ENCODE measurements at places on chromosomes 7 and 10.

DNA sequence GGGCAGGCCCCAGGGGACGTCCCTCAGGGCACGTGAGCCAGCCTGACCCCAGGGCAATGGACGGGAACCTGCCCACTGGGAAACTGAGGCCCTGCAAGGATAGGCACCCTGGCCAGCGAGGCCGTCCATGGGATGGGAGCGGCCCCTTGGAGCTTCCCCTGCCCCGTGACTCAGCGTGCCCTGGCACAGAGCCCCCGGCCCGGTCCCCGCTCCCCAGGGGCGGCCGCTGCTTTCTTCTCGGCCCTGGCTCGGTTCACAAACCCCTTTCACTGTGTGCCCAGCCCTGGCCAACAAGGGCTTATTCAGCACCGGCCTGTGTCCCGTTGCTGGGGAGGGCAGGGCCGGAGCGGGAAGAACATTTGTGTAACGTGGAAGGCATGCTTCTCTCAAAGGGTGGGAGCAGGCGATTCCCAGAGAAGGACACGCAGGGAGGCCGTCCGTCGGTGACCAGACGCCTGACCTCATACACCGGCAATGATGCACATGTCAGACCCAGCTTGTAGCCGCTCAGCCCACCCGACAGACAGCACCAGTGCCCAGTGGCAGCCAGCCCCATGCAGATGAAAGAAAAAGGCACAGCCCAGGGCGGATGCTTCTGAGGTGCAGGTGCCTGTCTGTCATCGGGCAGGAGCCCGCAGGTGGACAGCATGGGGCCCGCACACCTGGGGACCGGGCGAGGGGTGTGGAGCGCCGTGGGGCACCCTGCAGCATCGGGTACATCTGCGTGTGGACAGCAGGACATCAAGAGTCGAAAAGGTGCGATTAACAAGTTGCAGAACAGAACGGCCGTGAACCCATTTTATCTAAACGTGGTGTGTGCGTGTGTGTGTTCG, 94.5 kb downstream of the PDGFA start:
- DNase-seq = no peak

- peak; percentile 38 for DNase-seq
These were observed 90.5 kb upstream of the PAX2 start for GRCh38 chr10:100654782-100655325.

GRCh38 chr10:124745673-124746072, 1.5 kb upstream of the FAM53B start:
- DNase-seq = peak; percentile 11

DNA sequence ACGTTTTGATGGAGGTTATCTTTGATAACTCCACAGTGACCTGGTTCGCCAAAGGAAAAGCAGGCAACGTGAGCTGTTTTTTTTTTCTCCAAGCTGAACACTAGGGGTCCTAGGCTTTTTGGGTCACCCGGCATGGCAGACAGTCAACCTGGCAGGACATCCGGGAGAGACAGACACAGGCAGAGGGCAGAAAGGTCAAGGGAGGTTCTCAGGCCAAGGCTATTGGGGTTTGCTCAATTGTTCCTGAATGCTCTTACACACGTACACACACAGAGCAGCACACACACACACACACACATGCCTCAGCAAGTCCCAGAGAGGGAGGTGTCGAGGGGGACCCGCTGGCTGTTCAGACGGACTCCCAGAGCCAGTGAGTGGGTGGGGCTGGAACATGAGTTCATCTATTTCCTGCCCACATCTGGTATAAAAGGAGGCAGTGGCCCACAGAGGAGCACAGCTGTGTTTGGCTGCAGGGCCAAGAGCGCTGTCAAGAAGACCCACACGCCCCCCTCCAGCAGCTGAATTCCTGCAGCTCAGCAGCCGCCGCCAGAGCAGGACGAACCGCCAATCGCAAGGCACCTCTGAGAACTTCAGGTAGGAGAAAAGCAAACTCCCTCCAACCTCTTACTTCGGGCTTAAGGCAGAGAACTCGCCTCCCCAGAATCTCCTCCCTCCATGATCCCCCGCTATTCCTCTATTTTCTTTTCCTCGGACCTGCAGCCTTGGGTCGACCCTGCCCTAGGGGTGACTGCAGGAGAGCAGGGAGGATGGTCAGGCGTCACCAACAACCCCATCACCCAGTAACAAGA, at the start of gene SERPINE1:
SERPINE1 (plus strand) TSS at position 454 of the 809 bp plus-strand sequence. CDS start 1,290 bp downstream, outside the sequence.
- DNase-seq = no peak

DNA sequence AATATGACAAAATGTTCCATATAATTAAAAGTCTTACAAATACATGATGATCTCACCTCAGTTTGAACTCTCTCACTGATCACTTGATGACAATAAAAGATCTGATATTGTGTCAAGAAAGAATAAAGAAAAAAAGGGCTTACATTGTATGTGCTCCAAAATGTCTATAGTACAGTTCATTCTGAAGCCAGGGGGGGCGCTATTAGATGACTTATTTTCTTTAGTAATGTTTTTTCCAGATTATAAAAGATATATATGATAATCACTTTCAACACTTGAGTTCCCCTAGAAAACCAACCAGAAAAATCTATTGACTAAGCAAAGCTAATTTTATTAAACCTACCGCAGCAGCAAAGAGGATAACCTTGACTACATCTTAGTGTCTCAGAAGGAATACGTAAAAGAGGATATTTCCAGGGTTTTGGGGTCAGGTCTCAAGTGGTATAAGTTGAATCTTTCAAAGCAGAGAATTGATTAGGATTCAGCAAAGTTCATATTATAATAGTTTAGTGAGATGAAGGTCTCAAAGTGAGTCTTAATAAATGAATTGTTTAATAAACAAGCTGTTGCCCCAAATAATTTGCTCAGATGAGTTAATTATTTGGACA, 55.8 kb downstream of the PTN start:
- no peak for DNase-seq

- no peak for DNase-seq
These were observed 143.5 kb downstream of the PIP4K2A start for GRCh38 chr10:22570733-22571430.

DNA sequence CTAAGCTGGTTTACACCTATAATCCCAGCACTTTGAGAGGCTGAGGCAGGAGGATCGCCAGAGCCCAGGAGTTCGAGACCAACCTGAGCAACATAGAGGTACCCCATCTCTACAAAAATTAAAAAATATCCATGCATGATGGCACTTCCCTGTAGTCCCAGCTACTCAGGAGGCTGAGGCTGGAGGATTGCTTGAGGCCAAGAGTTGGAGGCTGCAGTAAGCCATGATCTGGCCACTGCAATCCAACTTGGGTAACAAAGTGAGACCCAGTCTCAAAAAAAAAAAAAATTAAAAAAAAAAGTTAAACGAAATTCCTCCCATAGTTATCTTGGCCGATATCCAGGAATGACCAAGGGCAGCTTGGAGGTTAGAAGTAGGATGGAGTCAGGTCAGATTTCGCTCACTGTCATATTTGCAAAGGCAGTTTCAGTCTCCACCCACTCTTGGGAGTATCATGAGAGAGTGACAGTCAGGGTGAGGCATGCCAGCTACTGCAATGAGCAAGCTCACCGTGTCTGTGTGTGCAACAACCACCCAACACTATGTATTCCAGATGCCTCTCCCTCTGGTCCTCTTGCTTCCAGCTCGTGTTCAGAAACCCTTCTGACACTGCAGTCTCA, 6.0 kb upstream of the ZDHHC4 start:
- no peak for DNase-seq

DNA sequence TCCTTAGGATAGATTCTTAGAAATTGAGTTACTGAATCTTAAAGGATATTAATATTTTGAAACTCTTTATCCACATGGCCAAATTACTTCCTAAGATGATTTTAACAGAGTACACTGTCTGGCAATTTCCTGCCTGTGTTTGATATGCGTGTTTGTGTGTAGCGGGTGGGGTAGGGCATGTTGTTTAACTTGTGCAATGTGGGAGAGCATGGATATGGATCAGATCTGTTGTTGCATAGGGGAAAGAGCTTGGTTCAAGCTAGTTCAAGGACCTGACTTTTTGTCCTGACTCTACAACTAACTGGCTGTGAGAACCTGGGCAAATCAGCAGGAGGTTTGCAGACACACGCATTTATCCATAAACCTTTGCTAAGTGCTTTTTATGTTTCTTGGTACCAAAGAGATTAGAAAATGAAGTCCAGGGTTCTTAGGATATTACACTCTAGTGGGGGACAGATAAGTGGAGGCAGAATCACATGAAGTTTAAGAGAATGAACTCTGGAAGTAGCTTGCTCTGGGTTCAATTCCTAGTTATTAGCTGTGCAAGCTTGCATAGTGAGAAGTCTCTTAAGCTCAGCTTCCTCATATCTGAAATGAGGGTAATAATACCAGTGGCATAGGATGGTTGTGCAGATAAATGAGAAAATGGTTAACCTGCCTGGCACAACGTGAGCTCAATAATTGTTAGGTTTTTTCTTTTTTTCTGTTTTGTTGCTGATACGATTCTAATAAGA, 96.3 kb upstream of the PRR15 start:
- no peak for DNase-seq

DNA sequence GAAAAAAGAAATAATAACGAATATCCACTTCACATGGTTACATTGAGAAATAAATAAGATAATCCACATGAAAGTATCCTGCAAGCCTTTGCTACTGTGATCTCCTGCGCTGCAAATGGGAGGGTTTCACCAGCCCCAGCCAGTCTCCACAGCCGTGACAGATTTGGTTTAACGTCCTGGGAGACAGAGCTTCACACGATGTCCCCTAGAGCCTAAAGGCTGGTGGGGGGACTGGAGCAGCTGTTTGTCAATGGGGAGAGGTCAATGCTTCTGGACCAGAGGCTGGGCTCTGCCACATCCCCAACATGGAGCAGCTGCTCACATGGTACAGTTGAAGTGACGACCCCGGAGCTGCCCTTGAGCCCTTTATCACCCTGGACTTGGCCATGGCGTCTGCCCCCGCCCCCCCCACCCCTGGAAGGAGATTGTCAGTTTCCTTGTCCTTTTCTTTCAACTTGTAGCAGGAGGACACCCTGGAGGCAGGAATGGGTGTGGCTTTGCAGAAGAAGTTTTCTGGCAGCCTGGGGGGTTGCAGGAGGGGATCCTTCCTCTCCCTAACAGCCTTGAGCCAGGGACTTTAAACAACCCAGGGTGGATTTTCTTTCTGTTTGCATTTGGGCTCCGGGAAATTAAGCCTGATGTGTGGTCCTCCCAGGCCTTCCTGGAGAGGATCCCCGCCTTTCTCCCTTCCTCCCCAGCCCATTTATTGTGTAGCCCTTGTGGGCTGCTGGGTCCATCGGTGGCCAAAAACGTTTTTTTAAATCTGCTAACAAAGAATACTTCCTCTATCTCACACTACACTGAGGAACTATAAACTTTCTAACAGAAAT, 37.0 kb upstream of the MXI1 start:
- DNase-seq = no peak

GRCh38 chr7:2100278-2101208, 132.2 kb downstream of the MAD1L1 start:
- no peak for DNase-seq

GRCh38 chr7:96188174-96188581, 133.7 kb downstream of the SLC25A13 start:
- no peak for DNase-seq

DNA sequence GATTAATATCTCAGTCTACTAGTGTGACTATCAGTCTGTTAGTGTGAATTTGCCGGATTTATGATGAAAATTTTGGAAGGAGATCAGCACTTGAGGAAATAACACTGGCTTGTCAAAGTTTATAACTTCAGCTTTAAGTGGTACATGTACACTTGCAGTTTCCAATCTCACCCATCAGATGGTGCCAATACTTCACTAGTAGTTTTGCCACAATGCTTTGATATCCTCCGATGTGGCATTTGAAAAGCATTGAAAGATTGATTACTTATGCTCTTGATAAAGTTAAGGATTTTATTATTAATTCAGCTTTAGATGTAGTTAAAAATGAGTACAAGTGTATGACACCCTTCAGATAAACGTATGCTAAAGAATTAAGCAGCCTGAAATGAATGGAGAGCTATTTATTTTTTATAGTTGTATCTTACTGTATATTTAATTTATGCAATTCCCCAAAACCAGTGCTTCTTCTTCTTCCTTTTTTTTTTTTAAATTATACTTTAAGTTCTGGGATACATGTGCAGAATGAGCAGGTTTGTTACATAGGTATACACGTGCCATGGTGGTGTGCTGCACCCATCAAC, 98.2 kb downstream of the ANLN start:
- DNase-seq = peak; percentile 83

GRCh38 chr10:119803264-119803663, 69.4 kb downstream of the MCMBP start:
- no peak for DNase-seq

DNA sequence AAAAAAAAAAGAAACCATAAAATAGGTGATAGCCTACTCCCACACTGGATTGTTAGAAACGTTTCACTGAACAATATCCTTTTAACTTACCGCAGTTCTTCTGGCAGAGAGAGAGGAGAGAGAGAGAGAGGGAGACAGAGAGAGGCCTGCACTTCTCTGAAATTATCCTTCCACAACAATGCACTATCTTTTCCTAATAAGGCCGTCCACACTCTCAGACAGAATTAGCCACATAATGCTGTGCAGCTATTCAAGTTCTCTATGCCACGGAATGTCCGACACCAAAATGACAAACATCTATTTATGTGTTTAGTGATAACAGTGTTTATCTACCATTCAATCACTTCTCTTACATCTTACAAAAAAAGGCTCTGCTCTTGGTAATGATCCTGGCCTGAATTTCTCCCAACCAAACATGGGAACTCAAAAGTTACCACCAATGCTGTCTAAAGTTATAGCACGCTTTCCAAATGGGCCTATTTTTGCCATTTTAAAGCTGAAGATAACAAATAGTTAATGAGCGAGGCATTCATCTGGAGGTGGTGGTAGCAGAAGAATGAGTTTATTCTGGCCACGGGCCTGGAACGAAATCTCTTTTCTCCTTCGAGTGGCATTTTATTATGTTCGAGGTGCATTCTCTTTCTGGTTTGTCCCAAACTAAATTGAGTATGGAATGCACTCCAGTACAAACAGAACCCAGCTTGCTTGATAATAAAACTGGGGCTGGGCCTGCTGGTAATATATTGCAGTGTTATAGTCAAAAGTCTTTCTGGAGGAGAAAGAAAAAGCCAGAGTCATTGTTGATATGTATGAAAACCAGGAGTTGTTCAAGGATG, 160.2 kb upstream of the SVIL start:
- no peak for DNase-seq

DNA sequence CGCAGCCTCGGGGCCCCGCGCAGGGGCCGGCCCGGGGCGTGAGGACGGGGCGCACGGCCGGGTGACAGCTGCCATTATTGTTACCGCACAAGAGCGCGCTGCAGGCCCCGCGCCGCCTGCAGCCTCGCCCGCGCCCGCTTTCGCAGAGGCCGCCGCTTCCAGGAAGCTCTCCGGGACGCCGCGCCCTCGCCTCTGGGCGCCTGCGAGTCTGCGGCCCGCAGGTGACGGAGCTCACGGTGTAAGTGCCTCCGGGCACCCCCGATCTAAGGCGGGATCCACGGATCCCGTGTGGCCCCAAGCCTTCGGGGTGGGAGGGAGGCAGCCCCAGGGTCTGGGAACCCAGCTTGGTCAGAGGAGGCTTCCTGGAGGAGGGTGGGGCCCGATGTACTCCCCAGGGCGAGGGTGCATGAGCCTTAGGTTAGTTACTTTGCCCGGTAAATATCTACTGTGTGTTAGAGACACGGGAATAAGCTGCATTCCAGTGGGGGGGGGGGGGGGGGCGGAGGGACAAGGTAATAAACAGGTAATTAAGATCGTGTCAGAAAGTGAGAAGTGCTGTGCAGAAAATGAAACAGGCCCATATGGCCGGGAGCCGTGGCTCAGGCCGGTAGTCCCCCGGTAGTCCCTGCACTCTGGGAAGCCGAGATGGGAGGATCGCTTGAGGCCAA, 638 bp downstream of the IQCE start:
- DNase-seq = no peak

Measured in NCI-H1694 treated with DMSO at 0.1 percent for 48 hours (cell line).